Stimulated activated CD8-positive, alpha-beta memory T cell treated with anti-CD3 and anti-CD28 coated beads, Interleukin-7, amount 100 ng/mL, for 1 hour (primary cell): ENCODE measurements at places on chromosomes 1 and 21.

- no peak for DNase-seq
These were observed 82.6 kb downstream of the GDAP2 start for GRCh38 chr1:117846674-117847425.

DNA sequence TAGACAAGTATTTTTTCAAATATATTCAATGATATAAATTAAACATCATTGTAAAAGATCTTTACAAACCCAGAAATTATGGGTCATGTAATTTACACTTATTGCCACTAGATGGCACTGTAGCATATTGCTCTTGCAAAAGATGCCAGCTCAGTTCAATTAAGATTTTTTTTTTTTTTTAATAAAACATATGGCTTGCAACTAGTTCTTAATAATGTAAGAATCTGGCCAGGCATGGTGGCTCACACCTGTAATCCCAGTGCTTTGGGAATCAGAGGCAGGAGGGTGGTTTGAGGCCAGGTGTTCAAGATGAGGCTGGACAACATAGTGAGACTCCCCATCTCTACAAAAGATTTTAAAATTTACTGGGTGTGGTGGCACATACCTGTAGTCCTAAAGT, 49.4 kb upstream of the DESI2 start:
- DNase-seq = no peak

GRCh38 chr1:53145942-53146708, 3.7 kb upstream of the SLC1A7 start:
- DNase-seq = no peak

- no peak for DNase-seq
These were observed 53.8 kb upstream of the KCNA3 start for GRCh38 chr1:110728388-110729001.

DNA sequence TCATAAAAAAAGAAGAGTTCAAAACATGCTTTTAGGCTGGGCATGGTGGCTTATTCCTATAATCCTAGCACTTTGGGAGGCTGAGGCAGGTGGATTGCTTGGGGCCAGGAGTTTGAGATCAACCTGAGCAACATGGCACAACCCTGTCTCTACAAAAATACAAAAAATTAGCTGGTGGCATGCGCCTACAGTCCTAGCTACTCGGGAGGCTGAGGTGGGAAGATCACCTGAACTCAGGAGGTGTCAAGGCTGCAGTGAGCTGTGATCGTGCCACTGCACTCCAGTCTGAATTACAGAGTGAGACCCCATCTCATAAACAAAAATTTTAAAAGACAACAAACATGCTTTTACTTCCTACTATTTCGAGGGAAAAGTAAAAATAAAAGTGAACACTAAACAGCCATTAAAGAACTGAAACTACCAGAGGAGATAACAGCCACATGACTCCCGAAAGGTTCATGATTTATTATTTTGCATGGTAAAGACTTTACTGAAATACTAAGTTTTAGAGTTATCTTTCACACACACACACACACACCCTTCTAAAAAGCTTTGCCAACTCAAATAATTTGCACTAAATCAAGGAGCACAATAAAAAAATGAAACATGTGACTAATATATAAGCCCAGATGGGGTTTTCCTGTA, 48.1 kb downstream of the USP1 start:
- no peak for DNase-seq

DNA sequence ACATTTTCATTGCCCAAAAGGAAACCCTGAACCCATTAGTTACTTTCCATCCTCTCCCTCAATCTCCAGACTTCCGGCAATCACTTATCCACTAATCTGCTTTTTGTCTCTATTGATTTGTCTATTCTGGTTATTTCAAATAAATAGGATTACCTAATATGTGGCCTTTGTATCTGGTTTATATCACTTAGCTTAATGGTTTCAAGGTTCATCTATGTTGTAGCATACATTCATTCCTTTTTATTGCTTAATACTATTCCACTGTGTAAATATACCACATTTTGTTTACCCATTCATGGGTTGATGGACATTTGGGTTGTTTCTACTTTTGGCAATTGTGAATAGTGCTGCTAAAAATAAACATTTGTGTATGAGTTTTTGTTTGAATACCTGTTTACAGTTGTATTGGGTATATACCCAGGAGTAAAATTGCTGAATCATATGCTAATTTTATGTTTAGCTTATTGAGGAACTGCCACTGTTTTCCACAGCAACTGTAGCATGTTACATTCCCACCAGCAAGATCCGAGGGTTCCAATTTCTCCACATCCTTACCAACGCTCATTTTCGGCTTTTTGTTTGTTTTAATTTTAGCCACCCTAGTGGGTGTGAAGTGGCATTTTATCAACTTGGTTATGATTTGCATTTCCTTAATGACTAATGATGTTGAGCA, 2.5 kb upstream of the SLC25A44 start:
- no peak for DNase-seq

DNA sequence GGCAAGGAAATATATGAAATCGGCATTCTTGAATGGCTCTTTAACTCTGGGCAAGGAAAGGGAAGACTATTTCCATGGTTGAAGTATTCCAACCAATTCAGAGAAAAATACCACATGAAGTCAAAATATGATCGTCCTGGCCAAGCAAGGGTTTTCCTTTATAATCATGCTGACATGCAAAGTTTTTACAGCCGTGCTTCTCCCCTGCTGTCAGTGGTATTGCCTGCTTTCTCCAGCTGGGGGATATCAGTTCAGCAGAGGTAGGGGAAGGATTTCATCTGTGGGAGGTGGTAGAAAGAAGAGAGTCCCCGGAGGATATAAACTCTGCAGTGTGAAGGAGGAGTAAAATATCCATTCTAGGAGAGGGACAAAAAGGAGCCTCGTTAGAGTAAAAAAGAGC, 322.8 kb downstream of the PAPPA2 start:
- no peak for DNase-seq

GRCh38 chr1:173173388-173173787, 33.7 kb downstream of the TNFSF4 start:
- no peak for DNase-seq

DNA sequence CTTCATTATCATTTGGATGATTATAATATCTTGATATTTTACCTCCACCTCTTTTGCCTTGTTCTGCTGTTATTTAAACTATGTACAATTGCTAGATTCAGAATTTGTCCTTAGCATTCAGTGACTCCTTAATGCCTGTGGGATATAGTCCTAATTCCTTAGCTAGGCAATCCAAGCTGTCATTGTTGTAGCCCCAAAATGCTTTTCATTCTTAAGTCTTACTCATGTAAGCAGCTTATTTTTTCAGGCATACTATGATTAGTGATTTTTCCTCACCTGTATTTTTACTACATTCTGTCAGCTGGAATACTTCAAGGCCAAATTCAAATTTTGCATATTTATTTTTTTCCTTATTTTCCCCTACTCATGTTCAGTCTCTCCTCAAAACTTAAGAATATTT, 13.4 kb downstream of the PKN2 start:
- no peak for DNase-seq

GRCh38 chr1:193311226-193311948, 125.0 kb upstream of the B3GALT2 start:
- DNase-seq = no peak

- DNase-seq = no peak
These were observed 54.4 kb upstream of the RBM34 start for GRCh38 chr1:235215453-235215852.

- no peak for DNase-seq
These were observed 36.5 kb downstream of the GIPC2 start for GRCh38 chr1:78081980-78082860.

- no peak for DNase-seq
These were observed 6.0 kb upstream of the NLRP3 start for GRCh38 chr1:247409869-247410544.

DNA sequence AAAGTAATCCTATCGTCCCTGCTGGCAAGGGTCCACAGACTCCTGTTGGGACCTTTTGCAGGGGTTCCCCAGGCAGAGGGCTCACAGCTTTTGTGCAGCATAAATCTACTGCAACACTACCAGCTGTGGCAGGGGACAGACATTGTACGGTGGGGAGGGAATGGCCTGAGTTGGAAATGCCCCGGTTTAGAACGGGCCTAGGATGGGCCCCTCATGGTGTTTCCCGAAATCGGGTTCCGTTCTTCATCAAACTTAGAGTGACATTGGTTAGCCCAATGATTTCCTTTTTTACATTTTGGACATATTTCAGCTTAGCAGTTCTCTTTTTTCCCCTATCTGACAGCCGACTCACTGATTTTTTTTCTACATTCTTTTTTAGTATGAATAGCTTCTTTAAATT, 26.5 kb upstream of the SAMD11 start:
- no peak for DNase-seq

- no peak for DNase-seq
These were observed 3.4 kb downstream of the PPP2R5A start for GRCh38 chr1:212288615-212289014.

GRCh38 chr21:34928637-34929036, 120.5 kb downstream of the RUNX1 start:
- DNase-seq = no peak

DNA sequence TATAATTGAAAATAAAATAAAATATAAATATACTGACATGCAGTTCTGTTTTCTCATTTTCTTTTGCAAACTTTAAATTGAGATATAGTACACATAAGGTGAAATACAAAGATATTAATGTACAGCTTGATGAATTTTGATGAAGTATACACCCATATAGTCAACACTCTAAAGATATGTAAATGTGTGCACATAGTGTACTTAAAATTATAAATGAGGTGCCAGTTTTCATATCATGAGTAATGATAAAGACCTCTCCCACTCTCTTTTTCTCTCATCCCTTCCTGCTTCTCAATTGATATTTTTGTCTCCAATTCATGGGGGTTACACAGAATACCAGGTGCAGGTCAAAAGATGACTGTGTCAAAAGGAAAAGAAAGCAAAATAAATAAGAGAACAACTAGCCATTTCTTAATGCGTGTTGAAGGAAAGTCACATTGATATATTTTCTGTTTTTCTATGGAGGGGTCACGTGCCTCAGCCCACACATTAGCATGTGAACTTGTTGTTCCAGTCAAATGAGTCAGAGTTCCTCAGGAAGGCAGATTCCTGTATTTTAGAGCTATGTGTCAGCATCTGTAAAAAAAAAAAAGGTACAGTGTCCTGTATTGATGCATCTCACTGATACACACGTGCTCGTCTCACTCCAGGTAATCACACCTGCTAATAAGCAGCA, 64.3 kb upstream of the HOOK1 start:
- DNase-seq = no peak

GRCh38 chr1:245938046-245938435, 569.0 kb downstream of the SMYD3 start:
- no peak for DNase-seq

DNA sequence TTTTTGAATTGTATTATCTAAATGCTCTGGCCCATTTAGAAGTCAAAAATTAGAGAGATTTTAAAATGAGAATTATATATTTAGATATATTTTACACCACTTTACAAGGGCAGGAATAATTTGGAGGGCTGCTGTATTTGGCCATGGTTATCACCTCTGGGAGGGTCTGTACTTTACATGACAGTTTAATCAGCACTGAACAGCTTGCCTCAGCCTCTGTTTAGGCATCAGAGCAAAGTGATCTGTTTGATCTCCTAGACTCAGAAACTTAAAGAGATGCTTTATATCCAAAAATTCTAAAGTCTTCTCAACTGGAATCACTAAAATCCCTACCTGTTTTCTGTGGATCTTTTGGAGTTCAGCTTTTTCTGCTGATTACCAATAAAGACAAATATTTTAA, 5.4 kb upstream of the SPTA1 start:
- no peak for DNase-seq

GRCh38 chr1:158248771-158249170, 5.5 kb upstream of the CD1A start:
- no peak for DNase-seq

- DNase-seq = no peak
These were observed 3.3 kb downstream of the CNST start for GRCh38 chr1:246569248-246570238.

GRCh38 chr1:166184897-166185296, 18.1 kb upstream of the FAM78B start:
- DNase-seq = no peak
